ENCODE measurements at places on chromosomes 12 and 14. TPM values are rescaled to one million over a fixed set of nuclear protein-coding genes. Genes with fewer than 3 reads are reported as not detected.
A peak's percentile ranks its signal among the peaks of the same experiment; 100 is the strongest.

- no peak for DNase-seq
Measured at GRCh38 chr12:65045269-65045668, 75.8 kb downstream of the WIF1 start.

- DNase-seq: no peak
Measured at GRCh38 chr12:110065540-110065939, 17.2 kb upstream of the C12orf76 start.

DNA sequence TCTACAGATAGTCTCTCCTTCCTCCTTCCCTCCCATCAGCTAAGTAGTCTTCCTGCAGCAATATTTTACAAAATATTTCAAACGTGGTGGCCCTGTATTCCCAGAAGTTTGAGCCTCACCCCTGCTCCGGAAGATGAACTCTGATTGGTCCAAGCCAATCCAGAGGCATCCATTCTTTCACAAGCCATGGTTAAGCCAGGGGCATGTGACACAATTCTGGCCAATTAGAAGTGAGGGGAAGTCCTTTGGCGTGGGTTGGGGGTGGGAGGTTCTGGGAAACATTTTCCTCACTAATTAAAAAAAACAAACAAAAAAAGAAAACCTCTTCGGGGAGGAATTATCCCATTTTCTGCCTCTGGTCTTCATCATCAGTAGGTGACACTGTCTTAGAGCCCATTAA, 69.4 kb upstream of the GSC start:
- DNase-seq: no peak

KCNH3 gene
- total RNA-seq: 0.19 TPM

DNA sequence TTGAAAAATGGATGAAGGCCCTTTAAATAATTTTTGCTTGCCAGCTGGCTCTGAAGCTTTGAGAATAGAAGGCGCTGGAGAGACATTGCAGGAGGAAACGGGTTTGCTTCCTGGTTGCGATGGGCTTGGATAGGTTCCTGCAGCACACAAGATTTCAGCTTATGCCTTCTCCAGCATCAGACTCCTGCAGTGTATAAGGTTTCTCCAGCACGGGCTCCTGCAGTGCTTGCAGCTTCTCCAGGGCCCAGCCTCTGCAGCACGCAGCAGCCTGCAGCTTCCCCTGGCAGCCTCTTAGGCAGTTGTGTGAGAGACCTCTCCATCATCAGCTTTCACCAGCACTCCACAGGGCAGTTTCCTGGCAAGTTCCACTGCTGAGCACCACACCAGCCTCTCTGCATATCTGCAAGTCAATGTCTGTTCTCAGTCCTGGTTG, 78.7 kb upstream of the ZDHHC17 start:
- no peak for DNase-seq

DNA sequence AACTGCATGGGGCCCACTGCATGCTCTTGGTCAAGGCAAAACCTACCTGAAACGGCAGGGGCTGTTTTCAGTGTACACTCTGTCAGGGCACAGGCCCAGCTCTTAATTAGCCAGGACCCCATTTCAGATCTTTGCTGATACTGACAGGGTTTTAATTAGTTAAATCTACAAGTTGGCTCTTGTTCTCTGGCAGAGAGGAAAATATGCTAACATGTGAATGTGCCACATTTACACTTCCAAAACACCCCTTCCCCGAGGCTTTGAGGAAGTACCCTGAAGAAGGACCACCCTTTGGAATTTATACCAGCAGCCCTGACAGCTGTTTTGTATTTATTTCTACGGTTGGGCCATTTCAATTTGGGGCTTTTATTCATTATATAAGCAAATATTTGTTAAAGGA, 66.3 kb downstream of the OTX2 start:
- no peak for DNase-seq

GRCh38 chr14:100165831-100166440, 6.5 kb upstream of the DEGS2 start:
- no peak for DNase-seq

PLEKHG7 gene
- not detected for total RNA-seq

DLST gene
- 143 TPM for total RNA-seq

MEG3 gene
- 82.2 TPM for total RNA-seq

OR6C2 gene
- not detected for total RNA-seq

- no peak for DNase-seq
Measured at GRCh38 chr14:92122351-92122677, 545 bp downstream of the CPSF2 start.

GRCh38 chr14:101232340-101233020, 328.8 kb upstream of the DIO3 start:
- DNase-seq: peak; percentile 72

DNA sequence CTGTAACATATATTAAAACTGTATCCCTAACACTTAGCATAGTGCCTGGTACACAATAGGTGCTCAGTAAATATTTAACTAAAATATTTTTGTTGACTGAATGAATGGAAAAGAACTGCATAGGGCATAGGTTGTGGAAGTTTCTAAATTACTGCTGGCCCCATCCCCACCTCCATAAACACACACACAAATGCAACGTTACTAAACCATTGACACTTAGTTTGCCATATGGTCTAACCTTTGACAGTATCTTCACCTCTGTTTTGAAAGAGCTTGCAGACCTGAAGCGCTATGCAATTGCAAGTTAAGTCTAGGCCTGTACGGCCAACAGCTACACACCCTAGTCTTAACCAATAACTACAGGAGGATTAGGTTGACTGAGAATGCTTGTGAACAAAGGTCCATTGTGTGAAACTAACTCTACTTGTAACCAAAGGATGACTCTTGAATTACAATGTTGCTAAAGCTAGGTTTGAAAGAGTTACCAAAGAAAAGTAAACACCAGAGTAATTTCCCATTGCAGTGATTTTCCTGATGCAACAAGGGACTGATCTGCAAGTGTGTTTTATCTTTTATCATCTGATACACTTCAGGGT, 924 bp upstream of the MANSC1 start:
- no peak for DNase-seq

SDS gene
- 4.3 TPM for total RNA-seq

DNA sequence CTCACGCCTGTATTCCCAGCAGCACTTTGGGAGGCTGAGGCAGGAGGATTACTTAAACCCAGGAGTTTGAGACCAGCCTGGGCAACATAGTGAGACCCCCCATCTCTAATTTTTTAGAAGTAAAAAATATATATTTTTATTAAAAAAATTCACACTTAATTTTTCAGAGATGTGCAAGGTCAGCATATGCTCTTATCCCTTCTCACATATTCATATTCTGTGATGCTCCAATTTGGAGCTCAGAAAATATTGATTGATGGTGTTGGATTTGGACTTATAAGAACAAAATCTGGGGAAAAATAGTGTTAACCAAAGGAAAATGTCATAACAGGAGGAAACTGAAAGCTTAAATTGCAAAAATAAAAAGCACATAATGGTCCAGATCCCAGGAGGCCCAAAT, 9.7 kb downstream of the RAN start:
- DNase-seq: no peak

GRCh38 chr12:64687816-64688215, 71.4 kb downstream of the GNS start:
- DNase-seq: no peak

OR2AP1 gene
- total RNA-seq: not detected

- DNase-seq: peak; percentile 65
Measured at GRCh38 chr12:53093777-53094393, 3.6 kb upstream of the IGFBP6 start.

- DNase-seq: no peak
Measured at GRCh38 chr12:33129500-33129899, 232.9 kb upstream of the PKP2 start.

DNA sequence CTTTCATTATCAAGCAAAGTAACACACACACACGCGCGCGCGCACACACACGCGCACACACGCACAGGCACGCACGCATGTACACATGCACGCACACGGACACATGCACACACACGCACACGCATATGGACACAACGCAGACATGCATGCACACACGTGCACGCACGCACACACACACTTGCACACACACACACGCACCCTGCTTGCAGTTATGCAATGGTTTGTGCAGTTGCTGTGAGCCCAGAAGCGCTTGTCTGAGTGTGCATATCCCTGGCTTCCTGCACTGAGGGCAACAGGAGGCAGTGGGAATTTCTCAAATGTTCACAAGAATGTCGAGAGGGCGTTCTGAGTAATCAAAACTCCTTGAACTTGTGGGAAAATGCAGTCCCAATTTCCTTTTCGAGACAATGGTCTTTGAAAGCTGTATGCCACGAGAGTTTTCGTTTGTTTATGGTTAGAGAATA, 41.6 kb downstream of the NFKBIA start:
- no peak for DNase-seq

DNA sequence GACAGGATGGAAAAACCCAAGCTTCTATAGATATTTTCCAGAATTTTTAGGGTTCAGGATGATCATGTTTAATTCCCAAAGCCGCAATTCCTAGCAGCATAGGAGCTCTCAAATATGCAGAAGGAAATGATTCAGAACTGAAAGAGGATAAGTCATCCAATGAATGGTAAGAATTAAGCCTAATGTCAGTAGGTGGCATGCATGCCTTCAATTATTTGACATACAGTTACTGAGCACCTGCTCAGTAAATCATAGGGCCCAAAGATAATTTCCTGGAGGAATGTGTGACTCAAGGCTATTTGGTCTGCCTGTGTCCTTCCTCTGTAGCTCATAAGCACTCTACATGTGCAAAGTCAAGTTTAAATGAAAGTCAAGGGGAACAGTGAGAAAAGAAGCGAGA, 116.8 kb upstream of the SLC38A4 start:
- no peak for DNase-seq

DNA sequence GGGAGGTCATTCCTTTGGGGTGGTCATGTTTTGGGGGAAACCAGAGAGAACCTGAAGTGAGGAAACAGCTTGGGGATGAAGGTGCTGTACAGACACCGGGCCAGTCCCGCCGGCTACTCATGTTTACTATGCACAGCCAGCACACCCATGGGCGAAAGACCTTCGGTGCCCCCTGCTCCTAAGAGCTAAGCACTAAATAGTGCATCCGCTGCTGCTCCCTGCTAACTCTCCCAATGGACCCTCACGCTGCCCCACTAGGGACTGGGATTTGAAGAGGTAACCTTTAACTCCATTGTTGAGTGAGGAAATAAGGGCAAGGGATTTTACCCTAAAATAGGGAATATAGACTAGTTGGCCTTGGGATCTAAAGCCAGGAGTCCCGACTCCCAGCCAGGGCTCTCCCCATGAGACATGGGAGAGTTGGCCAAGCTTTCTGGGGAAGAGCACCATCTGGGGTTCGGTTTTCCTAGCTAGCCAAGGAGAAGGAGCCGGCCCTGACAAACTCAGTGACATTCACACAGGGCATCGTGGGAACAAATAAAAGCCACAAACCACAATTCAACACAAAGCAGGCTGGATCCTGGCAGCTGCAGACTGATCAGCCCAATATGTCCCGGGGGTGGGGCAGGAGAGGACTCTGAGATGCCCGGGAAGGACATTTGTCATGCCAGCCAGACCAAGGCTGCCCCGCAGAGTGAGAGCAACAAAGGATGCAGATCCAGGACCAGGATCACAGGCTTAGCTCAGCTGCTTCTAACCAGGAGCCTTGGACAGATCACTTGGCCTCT, 91.7 kb downstream of the SINHCAF start:
- DNase-seq: peak; percentile 82

DNA sequence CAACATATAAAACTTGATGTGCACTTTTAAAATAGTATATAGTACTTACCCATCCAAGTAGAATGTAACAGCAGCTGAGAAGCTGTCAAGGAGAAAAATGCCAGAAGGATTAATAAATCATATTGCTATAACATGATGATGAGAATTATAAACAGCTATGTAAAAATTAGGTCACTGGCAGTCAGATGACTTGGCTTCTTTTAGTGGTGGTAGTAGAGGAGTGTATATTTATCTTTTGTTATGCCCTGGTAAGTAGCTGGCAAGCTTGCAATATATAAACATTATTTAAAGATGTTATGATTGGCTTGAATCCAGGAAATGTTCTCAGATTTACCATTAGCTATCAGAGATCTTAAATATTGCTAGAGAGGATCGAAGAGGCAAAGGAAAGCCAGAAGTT, 471.0 kb upstream of the MGAT4C start:
- no peak for DNase-seq

DNA sequence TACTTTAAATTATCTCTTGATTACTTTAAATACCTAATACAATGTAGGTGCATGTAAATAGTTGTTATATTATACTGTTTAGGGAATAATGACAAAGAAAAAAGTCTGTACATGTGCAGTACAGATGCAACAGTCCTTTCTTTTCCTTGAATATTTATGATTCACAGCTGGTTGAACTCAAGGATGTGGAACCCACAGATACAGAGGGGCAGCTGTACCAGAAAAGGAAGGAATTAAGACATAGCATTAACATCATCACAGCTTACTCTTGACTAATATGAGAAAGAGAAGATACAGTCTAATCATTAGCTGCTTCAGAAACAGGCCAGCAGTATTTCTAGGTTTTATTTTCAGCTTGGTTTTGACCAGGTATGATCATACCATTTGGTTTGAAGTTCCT, 34.7 kb upstream of the AP4S1 start:
- no peak for DNase-seq

METTL25 gene
- 9.4 TPM for total RNA-seq

MLEC gene
- total RNA-seq: 154 TPM

NEMP1 gene
- total RNA-seq: 8.6 TPM

IQSEC3 gene
- 8.1 TPM for total RNA-seq
